GDM1 (cell line): ENCODE measurements at places on chromosomes 4 and X.

DNA sequence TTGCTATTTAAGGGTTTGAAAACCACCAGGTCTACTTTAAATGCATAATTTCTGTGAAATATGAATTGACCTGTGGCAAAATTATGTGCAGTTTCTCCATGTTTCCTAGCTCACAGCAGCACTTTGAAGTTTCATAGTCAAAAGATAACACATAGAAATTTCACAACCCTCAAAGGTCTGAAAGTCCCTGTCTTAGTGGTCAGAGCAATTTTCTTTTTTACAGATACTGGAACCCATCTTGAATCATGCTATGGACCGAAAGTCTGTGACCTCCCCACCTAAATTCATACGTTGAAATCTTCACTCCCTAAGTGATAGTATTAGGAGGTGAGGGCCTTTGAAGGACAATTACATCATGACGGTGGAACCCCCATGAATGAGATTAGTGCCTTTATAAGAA, 240.4 kb upstream of the BMP3 start:
- DNase-seq, result no peak

DNA sequence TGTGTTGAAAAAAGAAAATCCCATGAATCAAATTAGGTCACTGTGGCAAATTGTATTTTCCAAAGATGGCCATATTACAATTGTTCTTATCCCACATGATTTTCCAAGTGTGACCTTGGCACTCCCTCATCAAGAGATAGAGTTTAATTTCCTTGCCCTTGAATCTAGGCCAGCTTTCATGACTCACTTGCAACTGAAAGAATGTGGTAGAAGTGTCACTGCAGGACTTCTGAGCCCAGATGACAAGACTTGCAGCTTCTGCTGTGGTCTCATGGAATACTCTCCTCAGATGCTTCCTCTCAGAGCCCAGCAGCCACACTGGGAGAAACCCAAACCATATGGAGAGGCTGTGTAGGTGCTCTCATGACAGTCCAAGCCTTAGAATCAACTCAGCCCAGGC, 139.0 kb downstream of the ADAMTS3 start:
- DNase-seq, result no peak

DNA sequence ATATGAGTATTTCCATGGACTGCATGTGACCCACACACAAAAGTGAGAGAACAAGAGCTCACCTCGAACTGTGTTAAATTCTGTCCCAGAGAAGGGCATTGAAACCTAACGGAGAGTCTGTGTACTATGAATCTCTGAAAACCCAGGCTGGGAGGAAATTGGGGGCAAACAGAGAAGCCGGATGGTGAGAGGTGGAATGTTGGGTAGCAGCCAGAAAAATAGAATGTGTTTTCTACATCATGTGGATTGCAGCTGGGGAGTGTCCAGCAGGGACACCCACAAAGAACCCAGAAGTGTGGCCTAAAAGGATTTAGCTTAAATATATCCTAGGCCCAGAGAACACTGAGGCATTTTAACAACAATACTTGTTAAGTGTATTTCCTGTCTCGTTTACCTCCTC, 38.6 kb downstream of the MND1 start:
- DNase-seq, result no peak

DNA sequence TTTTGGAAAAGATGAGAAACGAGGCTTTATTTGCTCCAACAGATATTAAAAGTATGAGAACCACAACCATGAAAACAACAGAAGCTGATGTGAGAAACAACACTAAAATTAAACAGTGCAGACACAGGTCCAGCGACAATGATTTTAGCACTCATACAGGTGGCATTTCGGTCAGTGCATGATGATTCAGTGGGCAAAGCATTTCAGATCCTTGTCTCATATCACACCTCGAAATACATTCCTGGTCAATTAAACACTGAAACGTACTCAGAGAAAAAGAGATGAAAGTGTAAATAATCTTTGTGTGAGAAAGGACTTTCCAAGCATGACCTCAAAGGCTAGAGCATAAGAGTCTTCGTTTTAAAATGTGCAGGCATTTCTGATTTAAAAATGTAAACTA, 85.2 kb downstream of the ACOX3 start:
- no peak for DNase-seq

DNA sequence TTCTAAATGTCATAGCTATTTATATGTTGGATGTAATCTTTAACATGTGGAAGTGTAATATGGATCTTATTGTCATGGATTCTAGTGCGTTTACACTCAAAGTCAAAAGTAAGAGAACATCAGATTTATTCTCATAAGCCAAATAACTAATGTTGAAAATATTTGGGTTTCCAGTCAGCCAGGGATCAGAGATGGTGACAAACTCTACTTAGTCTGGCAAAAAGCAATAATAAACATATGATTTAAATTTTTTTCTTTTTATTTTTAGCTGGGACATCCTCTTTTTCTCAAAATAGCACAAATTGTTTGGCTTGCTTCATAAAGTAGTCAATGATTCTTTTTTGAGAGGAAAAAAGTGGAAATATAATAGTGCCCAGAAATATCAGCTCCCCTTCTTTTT, 392.3 kb downstream of the ARHGAP24 start:
- DNase-seq, result no peak

GRCh38 chrX:8738588-8739189, 6.8 kb upstream of the ANOS1 start:
- no peak for DNase-seq

GRCh38 chr4:40388239-40388638, 53.1 kb downstream of the CHRNA9 start:
- no peak for DNase-seq

DNA sequence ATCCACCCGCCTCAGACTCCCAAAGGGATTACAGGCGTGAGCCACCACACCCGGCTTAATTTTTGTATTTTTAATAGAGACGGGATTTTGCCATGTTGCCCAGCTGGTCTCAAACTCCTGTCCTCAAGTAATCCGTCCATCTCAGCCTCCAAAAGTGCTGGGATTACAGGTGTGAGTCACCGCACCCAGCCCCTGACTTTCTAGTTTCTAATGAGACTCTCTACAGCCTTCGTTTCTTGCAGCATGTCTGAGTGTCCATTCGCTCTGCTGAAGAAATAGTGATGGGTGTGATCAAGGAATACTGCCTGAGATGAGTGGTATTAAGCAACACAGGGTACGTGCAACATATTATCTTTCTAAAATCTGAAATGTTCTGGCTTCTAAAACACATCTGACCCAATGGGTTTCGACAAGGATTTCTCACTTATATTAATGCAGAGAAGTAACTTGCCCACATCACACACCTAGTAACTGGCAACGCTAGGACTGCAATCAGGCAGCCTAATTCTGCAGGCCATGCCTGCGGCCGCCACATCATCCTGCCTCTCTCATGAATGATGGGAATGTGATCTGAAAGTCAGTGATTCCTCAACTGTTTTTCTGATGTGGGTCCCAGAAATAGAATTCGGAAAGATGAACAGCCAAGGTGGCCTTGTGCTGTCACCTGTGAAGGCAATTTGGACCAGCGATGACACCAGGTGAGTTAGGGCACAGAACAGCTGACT, 74.3 kb downstream of the RBM47 start:
- no peak for DNase-seq

GRCh38 chrX:8879750-8880149, 78.6 kb upstream of the FAM9A start:
- no peak for DNase-seq

DNA sequence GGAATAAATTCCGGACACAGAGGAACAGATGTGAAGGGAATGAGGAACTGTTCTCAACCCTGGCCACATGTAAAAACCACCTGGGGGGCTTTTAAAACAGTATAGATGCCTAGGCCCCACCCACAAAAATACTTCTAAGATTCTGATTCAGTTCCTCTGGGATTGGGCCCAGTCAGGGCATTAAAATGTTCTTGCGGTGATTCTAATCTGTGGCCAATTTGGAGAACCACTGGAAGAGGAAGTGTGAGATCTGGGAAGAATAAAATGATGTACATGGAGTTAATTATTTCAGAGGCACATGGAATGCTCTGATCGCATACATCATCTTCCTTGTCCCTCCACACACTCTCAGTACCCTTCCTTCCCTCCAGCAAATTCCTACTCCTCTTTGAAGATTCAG, 192.2 kb downstream of the APBB2 start:
- DNase-seq, result no peak

DNA sequence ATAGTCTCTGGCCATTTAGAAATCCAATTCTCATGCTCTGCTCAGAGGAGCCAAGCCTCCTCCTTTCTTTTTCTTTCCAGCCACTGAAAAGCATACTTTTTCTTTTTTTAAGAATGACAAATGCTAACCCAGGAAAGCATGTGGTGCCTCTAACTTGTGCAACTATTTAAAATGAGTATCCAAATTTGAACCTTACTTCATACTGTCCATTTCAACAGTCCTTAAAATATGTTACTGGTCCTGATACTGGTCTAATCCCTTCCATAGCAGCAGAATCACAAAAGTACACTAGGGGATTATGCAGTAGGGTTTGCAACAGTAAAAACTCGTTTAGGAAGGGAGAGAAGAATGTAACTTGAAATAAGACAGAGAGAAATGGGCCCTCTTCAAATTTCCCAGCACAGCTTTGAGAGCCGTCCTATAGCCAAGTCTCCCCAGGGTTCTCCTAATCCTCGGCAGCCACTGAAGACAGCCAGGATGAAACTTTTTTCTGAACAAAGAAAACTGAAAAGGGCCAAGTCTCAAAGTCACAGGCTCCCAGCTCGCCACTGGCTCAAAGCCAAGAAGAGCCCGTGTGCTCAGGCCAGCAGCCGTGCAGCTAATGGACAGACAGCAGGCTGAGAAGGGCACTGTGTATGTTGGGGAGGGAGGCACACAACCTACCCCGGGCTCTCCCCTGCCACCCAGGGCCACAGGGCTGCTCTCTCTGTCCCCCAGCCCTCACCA, 39.5 kb downstream of the GPC4 start:
- no peak for DNase-seq

DNA sequence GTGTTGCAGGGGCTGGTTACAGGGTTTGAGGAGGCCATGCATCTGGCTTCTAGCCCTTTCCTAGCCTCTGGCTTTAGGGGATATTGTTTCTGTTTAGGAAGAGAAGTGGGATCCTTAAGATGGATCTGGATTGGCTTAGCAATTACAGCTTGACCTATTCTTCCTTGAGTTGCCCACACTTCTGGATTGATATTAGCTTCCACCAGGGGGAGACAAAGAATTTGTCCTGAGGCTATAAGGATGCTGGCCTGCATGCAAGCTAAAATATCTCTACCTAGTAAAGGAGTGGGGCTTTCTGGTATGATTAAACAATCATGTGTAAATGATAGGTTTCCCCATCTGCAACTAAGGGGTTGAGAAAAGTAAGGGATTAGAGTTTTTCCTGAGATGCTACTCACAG, 117.2 kb downstream of the TEX13C start:
- DNase-seq, result peak; percentile 27

DNA sequence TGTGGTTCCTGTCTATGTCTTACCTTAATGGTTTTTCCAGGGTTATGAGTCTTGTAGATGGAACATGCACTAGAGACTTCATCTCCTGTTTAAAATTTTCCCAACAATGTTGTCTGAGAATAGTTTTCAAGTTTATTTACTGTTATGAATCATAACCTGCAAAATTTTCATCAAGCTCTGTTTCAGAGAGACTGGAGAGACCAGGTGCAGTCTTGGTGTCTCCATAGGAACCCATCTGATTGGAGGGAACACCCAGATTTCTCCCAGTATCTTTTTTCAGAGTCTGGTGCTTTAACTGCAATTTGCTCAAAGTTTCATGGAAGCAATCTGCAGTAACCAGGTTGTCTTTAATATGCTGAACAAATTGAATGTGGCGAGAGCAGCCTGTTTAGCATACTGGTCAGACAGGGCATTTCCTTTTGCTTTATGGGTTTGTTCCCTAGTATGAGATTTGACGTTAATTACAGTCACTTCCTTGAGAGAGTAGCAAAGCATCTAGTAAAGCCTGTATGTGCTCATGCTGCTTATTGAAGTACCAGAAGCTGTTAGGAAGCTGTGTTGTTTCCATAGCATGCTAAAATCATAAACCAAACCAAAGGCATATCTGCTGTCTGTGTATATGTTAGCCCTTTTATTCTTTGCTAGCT, 18.8 kb upstream of the VSIG1 start:
- DNase-seq, result no peak

DNA sequence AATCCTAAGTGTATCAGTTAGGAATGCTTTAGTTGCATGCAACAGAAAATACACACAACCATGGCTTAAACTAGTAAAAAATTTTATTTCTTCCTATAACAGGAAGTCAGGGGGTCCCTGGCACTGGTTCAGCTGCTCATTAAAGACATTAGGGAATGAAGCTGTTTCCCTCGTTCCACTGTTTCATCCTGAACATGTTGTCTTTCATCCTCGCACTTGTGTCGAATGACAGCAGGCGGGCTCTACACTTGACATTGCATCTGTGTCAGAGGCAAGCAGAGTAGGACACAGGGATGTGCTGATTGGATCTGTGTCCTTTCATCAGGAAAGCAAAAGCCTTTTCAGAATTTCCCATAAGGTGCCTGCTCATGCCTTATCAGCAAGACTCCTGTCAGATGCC, 22.8 kb upstream of the C1QTNF7 start:
- DNase-seq, result no peak

GRCh38 chr4:17510582-17510981, 1.3 kb downstream of the QDPR start:
- DNase-seq, result no peak

GRCh38 chr4:5019274-5019673, at the start of gene CYTL1:
TSS of gene CYTL1 (minus strand) at chr4:5019458. CDS start at chr4:5019445, 13 bp downstream.
- DNase-seq, result peak; percentile 70

- no peak for DNase-seq
Observed at GRCh38 chrX:150060406-150060805, 122.1 kb upstream of the EOLA2 start.

- no peak for DNase-seq
Observed at GRCh38 chrX:100363896-100364295, 46.2 kb downstream of the PCDH19 start.

DNA sequence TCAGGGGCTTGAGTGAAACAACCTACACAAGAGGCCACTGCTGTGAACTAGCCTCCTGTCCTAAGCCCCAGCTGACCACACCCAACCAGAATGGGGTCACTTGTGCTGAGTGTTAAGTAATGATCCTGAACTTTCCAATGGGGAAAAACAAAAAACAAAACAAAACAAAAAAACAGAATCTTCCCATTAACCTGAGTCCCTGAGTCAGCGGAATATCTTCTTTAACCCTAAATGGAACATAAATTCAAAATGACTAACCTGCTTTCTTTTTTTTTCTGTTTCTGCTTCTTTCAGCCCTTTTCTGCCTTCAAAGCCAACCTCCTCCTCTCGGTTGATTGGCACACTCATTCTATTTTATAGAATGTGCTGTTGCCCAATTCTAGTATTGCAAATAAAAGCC, 31.2 kb upstream of the MAGEA8 start:
- DNase-seq, result no peak
